Right hindlimb (tissue), 1 donor: ENCODE measurements at places on chromosomes 13 and 19.
A peak's percentile ranks its signal among the peaks of the same experiment; 100 is the strongest.

- DNase-seq: no peak
These were observed 1.9 kb downstream of the GNG14 start for GRCh38 chr19:12689581-12690216.

- no peak for DNase-seq
These were observed 4.7 kb downstream of the ERF start for GRCh38 chr19:42250183-42250665.

- no peak for DNase-seq
These were observed 2057.1 kb upstream of the PCDH20 start for GRCh38 chr13:63472711-63473110.

- DNase-seq: no peak
These were observed 1.2 kb upstream of the STXBP2 start for GRCh38 chr19:7635670-7636069.

DNA sequence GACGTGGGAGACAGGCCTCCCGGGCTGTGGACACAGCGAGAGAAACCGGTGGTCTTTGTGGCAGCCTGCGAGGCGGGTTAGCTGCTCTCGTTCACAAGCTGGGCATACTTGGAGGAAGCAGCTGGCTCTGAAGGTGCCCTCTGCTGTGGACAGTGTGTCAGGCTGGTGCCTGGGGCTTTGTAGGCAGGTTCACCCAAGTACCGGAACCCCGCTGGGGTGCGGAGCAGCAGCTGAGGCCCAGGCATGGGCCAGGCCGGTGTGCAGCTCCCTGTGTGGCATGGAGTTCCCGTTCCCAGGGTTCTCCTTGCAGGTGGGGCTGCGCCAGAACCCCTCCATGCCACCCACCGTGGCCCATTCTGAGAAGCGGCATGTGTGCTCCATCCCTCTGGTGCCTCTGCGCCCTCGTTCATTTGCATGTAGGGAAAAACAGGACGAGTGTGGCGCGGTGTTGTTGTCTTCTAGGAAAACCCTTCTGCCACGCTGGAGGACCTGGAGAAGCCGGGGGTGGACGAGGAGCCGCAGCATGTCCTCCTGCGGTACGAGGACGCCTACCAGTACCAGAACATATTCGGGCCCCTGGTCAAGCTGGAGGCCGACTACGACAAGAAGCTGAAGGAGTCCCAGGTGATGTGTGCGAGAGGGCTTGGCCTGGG, 20.0 kb downstream of the UPF1 start:
- no peak for DNase-seq

- DNase-seq: no peak
These were observed 220.4 kb upstream of the SOX1 start for GRCh38 chr13:111846391-111847159.

- no peak for DNase-seq
These were observed at the start of gene KCNRG for GRCh38 chr13:50015258-50015657. Gene KCNRG, plus strand, starts transcription at chr13:50015444. Its CDS starts 50 bp downstream, at chr13:50015494.

GRCh38 chr13:74114641-74115040, 19.6 kb downstream of the KLF12 start:
- DNase-seq: no peak

- DNase-seq: no peak
These were observed 1010.6 kb downstream of the PCDH9 start for GRCh38 chr13:66219506-66219905.

- no peak for DNase-seq
These were observed 1.6 kb downstream of the JAK3 start for GRCh38 chr19:17846146-17846545.

GRCh38 chr19:41426952-41427646, at the start of gene B3GNT8:
Gene B3GNT8, minus strand, starts transcription at chr19:41427374. Its CDS starts 596 bp downstream, at chr19:41426778.
- DNase-seq: peak; percentile 83

- no peak for DNase-seq
These were observed 6.3 kb downstream of the BICRA start for GRCh38 chr19:47615230-47615629.

DNA sequence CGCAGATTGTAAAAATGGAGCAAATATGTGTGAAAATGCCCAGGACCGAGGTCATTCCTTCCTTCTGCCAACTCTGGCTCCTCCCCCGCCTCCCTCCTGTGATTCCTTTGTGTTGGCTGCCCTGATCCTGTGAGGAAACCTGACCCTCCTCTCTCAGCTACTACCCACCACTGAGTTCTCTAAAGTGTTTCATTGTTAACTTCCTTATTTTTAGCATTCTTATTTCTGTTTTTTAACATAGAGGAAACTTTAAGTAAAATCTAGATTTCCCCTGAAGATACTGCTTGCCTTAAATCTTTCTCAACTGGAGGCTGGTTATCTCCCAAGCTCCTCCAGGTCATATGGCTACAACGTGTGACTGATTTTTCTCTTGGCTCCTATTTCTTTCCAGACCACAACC, 21.7 kb upstream of the FBXL3 start:
- no peak for DNase-seq

- DNase-seq: no peak
These were observed 84.2 kb downstream of the AKAP11 start for GRCh38 chr13:42356184-42356575.

DNA sequence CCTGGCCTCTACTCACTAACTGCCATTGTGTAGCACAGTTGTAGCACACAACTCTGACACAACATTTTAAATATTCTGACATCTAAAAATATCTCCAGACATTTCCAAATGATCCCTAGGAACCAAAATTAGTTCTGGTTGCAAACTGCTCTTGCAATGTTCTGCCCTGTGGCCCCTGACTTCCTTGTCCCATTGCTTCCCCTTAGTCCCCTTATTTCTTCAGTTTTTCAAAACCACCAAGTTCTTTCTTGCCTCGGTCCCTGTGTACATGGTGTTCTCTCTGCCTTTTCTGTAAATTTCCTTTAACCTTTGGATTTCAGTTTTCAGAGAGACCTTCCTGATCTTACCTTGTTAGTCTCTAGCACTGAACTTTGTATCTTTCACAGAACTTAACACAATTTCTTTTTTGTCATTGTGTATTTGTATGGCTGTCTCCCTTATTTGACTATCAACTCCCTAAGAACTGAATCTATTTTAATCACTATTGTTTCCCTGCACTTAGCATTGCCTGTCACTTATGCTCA, 87.6 kb upstream of the MLNR start:
- DNase-seq: no peak

- no peak for DNase-seq
These were observed 33.9 kb upstream of the CEACAM8 start for GRCh38 chr19:42628411-42629140.

- DNase-seq: no peak
These were observed 1669.9 kb upstream of the SPRY2 start for GRCh38 chr13:82010780-82011179.

DNA sequence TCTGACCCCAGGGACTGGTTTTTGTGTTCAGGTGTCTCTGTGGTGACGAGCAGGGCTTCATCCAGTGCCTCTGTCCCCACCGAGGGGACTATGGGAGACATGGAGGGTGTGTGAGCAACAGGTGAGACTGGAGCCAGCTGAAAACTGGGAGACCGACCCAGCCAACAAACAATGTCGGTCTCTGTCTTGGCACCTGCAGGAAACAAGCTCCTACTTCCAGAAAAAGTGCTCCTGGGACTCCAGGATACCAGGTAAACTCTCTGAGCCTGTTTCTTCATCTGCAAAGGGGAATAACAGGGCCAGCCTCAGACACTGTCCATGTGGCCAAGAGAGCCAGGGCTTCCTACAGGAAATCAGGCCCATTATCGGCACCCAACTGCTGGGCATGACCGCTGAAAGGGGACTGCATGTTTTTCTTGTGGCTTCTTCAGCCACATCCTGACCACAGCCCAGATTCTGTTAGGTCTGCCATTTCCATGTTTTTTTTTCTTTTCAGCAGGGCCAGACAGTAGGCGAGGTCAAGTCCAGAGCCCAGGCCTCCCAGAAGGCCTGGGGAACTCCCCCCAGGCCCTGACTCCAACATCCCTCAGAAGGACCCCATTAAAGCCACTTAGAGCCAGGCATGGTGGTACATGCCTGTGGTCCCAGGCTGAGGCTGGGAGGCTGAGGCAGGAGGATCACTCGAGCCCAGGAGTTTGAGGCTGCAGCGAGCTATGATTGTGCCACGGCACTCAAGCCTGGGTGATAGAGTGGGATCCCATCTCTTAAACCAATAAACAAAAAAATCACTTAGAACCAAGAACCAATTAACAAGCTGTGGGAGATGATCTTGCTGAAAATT, 836 bp upstream of the BST2 start:
- peak; percentile 58 for DNase-seq

- no peak for DNase-seq
These were observed 365.9 kb downstream of the FGF14 start for GRCh38 chr13:102035969-102036368.

- DNase-seq: peak; percentile 74
These were observed 759 bp downstream of the ZMYM2 start for GRCh38 chr13:19959141-19959830.

GRCh38 chr19:2490659-2491058, 14.7 kb downstream of the GADD45B start:
- DNase-seq: no peak

DNA sequence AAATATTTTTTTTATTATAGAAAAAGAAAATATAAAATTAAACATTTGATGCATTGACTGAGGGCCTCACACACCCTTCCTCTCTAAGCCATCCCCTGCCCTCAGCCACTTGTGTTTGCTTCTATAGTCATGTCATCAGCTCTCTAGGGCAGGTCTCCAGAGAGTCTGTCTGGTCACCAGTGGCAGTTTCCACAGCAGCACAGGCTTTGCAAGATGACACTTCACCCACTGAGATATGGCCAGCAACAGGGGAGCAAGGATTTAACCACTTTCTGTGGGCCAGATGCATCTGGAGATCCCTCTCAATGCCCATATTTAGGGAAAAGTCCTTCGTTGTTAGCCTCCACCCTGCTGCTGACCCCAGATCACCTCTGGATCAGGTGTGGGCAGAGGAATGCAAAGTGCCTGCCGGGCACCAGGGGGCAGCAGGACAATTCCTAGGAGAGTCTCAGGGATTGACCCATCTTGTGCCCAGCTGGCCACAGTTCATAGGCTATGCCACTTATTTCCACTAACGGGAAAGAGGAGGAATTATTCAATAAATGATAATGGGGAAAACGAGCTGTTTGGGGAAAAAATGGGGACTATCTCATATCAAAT, 4.8 kb downstream of the ABCC4 start:
- DNase-seq: no peak

DNA sequence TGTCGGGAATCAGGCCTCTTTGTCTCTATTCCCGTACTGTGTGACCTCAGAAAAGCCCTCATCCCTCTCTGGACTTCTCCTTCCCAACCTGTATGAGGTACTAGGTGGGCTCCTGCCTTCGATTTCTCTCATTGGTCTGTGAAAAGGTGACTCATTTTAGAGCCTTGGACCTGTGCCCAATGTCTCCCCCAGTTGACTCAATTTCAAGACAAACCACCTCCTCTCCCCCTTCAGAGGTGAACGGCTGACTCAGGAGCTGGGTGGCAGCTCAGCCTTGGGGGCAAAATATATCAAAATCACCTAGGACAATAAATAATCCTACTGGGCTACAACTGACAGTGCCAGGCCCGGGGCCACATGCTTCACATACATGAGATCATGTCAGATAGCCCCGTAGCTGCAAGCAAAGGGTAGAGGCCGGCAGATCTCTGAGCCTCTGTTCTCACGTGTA, 630 bp downstream of the COQ8B start:
- DNase-seq: no peak

DNA sequence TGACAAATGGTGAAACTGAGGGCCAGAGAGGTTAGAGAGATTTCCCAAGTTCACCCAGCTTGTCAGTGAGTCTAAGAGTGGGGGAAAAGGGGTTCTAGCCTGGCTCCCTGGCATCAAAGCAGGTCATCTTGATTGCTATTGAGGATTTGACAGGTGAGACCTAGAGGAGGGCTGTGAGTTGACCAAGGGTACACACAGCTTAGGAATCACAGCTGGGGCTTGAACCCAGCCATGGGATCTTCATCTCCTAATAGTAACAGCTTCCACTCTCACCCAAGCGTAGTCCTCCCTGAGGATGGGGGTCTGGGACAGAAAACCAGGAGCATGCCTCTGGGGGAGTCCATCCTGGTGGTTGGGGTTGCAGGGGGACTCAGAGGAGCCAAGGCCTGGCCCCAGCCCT, 6.8 kb downstream of the CYP4F8 start:
- DNase-seq: no peak

DNA sequence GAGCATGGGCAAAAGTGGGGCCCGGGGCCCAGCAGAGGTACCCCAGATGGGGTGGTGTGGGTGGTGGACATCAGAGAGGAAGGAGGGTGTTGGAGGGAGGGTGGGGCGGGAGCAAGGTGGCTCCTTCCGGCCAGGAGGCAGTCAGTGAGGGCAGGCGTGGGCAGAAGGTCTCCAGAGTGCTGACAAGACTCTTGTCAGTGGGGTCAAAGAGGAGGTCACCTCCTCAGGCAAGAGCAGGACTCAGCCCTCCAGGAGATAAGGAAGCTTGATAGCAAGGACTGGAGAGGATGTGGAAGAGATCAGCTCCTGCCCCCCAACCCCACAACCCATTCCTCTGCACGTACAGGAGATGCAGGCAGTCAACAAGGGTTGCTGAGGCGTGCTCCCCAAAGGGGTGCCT, 9.8 kb downstream of the GJA3 start:
- no peak for DNase-seq

GRCh38 chr19:2796659-2797266, 11.5 kb downstream of the THOP1 start:
- DNase-seq: no peak

DNA sequence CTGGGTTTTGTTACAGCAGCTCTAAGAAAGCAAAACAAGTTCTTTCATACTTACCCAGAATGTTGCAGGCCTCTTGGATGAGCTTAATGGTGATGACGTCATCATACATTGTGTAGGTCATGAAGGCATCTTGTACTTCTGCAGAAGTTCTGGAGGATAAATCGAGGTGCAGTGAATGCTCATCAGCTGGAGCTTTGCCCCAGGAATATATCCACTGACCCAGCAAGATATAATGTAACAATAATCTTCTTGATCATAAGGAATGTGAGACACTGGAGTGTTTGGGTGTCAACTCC, 63.0 kb downstream of the C13orf42 start:
- no peak for DNase-seq

- no peak for DNase-seq
These were observed 57.1 kb upstream of the RANBP3 start for GRCh38 chr19:6035026-6035425.

DNA sequence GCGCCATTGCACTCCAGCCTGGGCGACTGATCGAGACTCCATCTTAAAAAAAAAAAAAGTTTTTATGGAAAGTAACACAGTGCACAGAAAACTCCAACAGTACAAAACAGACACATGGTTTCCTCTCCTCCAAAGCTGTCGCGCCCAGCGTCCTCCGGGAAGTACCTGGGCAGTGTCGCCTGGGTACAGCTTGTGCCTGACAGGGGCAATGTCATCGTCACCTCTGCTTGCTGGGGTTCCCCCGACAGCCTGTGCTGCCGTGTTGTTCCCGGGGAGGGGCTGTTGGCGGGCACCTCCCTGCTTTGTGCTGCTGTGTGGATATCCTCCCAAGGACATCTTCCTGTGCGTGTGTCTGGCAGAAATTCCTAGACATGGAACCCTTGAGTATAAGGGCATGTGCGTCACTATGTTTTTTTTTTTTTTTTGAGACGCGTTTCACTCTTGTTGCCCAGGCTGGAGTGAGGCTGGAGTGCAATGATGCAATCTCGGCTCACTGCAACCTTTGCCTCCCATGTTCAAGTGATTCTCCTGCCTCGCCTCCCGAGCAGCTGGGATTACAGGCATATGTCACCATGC, 2.4 kb upstream of the F2RL3 start:
- no peak for DNase-seq
